ENCODE measurements at places on chromosomes 2 and 18.

DNA sequence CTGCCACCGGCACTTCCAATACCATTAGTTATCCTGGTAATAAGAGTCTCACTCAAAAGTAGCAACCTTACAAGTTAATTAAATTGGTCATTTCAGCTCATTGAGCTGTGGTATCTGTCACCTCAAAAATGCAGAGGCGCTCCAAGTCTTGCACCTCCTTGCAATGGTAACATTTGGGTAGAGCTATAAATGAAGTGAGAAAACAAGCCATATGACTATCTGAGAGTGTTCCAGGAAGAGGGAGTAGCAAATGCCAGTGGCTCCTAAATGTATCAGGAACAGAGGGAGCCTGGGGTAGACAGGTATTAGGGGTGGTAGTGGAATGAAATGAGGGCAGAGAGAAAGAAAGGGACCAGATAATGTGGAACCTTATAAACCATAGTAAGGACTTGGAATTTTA, 6.0 kb upstream of the ZSCAN30 start:
- no peak for DNase-seq

GRCh38 chr2:127508631-127509034, 17.7 kb downstream of the IWS1 start:
- no peak for DNase-seq

GRCh38 chr2:27501042-27501441, 4.4 kb downstream of the GCKR start:
- DNase-seq, result no peak

- peak; percentile 81 for DNase-seq
Observed at GRCh38 chr18:54284981-54285785, 15.9 kb downstream of the POLI start.

GRCh38 chr18:78825168-78825567, 154.4 kb upstream of the SALL3 start:
- no peak for DNase-seq

DNA sequence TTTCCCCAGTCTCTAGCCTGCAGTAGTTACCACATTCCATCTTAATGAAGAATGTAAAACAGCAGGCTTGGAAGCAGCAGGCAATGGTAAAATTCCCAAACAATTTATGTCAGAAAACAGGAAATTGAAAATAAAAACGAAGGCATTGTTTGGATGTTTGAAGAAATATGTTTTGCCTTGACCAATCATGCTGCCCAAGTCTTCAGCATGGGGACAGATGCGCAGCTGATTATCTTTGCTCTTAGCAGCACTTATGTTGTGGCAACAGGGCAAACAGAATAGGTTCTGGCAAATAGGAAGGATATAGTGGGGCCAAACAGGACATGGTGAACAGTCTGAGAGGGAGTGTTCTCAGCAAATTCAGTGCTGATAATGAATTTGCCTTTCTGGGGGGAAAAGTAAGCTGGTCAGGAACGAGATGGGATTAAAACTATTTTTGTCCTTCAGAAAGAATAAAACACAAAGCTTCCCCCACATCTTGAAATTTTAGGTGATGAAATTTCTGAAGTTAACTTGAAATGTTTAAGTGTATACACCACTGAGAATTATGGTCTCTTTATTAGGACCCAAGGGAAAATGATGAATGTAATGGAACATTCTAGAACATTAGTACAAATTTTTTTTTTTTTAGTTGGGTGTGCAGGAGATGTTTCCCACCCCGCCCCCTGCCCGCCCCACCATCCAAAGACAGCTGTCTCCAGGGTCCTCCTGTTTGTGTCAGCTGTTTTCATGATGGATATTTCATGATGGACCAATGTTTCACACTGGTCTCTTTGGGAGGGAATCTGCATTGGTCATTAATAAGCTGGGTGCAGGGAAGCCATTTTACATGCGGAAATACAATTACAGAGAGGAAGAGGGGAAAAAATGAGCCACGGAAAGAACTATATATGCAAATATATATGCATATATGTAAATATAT, 239.5 kb upstream of the REV1 start:
- no peak for DNase-seq

GRCh38 chr2:148607566-148607965, 37.0 kb upstream of the EPC2 start:
- no peak for DNase-seq

GRCh38 chr2:37576831-37577230, 94.6 kb downstream of the CDC42EP3 start:
- no peak for DNase-seq

GRCh38 chr2:236901956-236902355, 183.7 kb upstream of the COPS8 start:
- no peak for DNase-seq

DNA sequence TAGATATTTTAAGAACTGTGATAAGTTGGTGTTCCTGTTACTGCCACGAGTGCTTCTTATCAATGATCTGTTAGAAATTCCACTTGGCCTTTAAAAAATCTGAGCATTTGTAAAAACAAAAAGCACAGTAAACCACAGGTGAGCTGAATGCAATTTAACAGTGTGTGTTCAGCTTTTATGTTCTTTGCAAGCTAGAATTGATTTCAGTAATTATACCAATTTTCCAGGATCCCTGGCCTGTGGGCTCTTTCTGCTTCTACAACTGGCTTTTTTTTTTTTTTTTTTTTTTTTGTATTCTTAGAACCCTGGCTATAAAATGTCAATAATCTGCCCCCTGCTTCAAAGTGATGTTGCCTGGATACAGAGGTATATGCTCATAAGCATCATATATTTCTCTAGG, 548.5 kb upstream of the SLC8A1 start:
- no peak for DNase-seq

- no peak for DNase-seq
Observed at GRCh38 chr2:32231959-32232358, 32.7 kb downstream of the NLRC4 start.

- no peak for DNase-seq
Observed at GRCh38 chr2:239873656-239874635, 151.2 kb downstream of the NDUFA10 start.

DNA sequence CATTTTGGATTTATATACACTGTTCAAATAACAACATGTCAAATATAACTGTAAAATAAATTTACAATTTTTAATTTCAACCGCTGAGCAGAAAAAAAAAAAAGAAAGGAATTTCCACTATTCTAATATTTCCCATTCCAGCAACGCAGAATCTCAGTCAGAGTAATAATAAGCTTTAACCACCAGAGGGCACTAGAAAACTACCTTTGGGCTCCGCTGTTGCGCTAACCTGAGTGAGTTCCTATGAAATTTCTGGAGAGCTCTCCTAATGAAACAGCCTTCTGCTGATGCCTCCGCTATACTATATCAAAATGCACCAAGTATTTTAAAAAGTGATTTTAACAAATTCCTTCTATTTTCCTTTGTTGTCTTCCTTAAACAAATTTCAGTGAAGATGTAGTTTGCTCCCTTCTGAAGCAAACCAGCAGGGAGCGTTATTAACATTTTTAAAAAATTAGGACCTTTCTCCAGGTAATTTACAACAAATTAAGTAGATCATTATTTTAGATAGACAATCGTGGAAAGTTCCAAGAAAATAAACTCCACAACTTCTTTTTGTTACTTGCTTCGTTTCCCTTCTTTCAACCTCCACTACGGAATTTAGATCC, 23.0 kb downstream of the ERMN start:
- no peak for DNase-seq

DNA sequence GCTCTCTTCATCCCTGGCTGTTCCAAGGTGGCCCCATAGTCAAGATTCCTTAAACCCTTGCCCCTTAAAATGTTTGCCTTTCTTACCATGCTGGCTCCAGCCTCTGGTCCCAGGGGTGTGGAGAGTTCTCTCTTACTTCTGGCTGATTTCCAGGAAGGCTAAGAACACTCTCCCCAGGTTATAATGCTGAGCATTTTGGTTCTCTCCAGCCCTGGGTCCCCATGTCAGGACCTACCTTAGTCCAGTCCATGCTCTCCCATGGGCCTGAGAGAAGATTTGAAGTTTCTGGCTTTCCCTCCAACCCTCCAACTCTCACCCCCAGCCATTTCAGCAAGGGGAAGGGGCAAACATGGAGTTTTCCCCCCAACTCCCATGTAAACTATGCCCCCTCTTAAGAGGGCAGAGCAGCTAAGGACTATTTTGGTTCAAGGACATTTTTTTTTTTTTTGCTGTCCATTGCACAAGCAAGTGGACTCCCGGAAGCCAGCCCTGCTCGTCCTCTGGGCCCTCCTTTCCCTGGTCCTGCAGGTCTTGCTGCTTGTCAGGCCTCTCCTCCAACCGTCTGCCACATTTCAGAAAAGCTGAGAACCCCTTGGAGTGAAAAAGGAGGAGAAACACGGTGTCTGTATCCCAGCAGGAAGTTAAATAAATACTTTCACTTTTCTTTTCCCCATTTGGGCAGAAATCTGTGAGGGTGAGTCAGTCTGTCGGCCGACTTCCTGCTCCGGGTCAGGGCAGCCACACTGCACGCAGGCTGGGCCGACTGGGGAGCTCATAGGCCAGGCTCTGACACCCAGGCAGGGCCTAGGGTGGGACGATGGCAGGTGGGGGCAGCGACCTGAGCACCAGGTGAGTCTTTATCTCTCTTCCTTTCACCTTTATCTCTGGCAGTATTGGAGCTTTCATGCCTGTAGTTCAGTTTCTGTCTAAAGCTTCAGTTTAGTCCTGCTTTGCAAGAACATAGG, at the start of gene SP140L:
Gene SP140L, plus strand, starts transcription at position 741 of the 965 bp plus-strand sequence. Its CDS starts 77 bp downstream, at position 818.
- DNase-seq, result peak; percentile 77

- no peak for DNase-seq
Observed at GRCh38 chr2:27202854-27203253, 9.0 kb upstream of the ATRAID start.

- DNase-seq, result peak; percentile 38
Observed at GRCh38 chr2:96502891-96503636, 2.1 kb downstream of the NEURL3 start.

DNA sequence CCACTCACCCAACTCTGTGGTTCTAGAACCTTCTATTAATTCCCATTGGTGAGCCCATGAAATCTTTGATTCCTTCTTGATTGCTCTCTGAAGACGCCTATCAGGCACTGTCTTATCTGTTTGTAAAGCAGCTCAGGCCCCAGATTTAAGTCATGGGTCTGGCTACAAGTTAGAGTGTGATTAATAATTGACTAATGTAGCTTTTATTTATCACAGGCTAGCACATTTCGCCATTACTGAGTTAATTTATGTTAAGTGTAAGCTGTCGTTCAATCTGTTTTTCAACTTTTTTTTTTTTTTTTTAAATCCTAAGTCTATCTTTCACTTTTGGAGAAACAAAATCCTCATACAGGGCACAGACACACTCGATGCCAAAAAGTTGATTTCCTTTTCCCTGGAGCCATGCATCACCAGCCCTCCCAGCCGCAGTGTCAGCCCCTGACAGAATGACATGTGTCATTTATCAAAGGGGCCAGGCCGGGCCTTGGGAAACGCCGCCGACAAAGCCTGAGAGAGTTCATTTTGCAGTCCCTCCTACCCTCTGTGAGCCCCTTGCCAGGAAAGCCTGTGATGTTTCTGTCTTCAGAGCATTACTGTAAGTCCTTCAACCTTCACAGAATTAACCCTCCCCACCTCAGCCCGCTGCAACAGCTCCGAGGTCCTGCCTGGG, 15.8 kb downstream of the TSHZ1 start:
- no peak for DNase-seq

- DNase-seq, result no peak
Observed at GRCh38 chr2:226131299-226131784, 668.3 kb downstream of the IRS1 start.

GRCh38 chr18:4024702-4025101, 430.4 kb downstream of the DLGAP1 start:
- DNase-seq, result no peak

GRCh38 chr2:172736424-172737174, 954 bp downstream of the RAPGEF4 start:
- DNase-seq, result no peak

DNA sequence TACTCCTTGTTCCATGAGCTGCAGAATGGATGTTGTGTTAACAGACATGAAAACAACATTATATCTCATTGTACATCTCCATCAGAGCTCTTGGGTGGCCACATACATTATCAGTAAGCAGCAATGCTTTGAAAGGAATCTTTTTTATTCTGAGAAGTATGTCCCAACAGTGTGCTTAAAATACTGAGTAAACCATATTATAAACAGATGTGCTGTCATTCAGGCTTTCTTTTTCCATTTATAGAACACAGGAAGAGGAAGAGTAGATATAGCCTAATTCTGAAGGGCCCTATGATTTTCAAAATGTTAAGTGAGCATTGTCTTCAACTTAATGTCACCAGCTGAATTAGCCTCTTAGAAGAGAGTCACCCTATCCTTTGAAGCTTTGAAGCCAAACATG, 44.3 kb upstream of the CABYR start:
- DNase-seq, result no peak

- no peak for DNase-seq
Observed at GRCh38 chr18:70046207-70046606, 98.5 kb upstream of the CD226 start.

- no peak for DNase-seq
Observed at GRCh38 chr2:14120376-14120775, 512.1 kb upstream of the LRATD1 start.

- DNase-seq, result no peak
Observed at GRCh38 chr2:216339456-216340279, 32.6 kb downstream of the MARCHF4 start.

DNA sequence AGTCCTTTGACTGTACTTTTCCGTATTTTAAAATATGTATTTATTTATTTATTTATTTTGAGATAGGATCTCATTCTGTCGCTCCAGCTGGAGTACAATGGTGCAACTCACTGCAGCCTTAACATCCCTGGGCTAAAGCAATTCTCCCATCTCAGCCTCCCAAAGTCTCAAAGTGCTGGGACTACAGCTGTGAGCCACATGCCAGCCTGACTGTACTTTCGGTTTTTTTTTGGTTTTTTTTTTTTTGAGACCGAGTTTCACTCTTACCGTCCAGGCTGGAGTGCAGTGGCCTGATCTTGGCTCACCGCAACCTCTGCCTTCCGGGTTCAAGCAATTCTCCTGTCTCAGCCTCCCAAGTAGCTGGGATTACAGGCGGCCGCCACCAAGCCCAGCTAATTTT, 28.9 kb upstream of the CCNYL1 start:
- no peak for DNase-seq

DNA sequence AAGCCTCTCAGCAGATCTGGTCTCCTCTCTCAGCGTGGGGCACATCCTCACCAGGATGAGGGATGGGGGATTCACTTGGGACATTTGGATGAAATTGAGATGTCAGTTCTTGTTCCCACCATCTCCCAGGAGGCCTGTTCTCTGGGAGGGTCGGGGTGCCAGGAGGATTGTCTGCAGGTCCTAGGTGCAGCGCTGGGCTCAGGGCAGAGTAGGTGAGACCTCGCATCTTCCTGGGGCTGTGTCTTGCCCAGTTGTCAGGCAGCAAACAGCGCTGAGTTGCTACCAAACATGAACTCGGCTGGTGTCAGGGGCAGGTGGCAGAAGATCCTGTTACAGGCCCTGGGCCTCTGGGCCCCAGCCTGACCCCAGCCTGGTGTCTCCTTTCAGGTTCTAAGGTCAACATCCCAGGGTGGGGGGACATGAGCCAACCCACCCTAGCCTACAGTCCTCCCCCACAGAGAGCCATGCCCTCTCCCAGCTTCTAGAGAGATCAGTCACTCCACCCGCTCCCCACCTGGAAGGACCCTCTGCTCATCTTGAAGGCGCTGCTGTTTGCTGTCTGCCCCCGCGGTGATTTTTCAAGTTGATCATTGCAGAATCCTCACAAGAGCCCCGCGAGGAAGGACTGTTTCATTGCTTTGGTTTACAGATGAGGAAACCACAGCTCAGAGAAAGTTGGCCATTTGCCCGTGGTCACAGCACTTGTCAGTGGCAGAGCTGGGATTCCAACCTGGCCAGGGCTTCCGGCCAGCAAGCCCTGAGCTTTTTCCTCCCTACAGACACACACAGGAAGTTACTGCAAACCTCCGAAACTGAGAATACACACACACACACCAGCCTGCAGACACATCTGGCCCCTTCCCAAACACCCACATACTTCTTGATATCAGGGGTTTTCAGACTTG, 83.9 kb downstream of the STPG4 start:
- DNase-seq, result peak; percentile 57

GRCh38 chr18:57051657-57052044, 95.2 kb upstream of the BOD1L2 start:
- peak; percentile 47 for DNase-seq
